Pons (tissue), 1 donor: ENCODE measurements at places on chromosomes 2 and 18.

- no peak for DNase-seq
These were observed 93.8 kb downstream of the FIGN start for GRCh38 chr2:163641986-163642385.

GRCh38 chr2:192043216-192043870 is 151.4 kb downstream of the TMEFF2 start:
- DNase-seq = no peak

DNA sequence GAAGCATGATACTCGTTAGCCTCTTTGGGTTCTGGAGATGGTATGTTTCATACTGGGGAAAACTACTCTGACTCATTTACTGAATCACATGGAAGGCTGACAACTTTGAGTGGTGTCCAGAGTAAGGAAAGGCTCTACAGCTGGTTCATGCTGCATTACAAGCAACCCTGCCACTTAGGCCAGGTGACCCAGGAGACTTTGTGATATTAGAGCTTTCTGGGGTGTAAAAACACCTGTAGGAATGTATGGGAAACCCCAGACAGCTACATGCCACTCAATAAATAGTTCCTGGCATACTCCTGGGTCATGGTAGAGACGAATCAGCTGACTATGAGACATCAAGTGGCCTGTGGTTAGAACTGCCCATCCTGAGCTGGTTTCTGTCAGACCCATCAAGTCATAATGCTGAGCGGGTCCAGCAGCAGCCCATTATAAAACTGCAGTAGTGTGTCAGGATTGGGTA is 21.3 kb upstream of the TCF7L1 start:
- DNase-seq = no peak

- no peak for DNase-seq
These were observed 728 bp downstream of the AUP1 start for GRCh38 chr2:74528600-74529356.

GRCh38 chr2:47810850-47811249 is 27.9 kb downstream of the MSH6 start:
- no peak for DNase-seq

DNA sequence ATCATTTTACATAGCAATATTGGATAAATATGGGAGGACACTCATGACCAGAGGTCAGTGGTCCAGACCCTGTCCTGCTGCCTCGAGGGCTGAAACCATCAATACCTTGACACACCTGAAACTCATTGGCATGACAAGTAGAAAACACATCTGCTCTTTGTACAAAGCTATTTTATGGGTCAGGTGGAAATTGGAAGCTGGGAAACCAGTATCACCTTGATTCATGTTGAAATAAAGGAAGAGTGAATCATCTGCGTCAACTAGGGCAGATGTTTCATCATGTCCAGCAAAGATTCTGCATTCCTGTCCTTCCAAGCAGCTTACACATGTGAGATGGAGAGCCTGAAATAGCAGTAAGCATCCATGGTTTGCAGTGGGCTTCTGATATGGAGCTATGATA is 80.0 kb upstream of the ERBB4 start:
- no peak for DNase-seq

DNA sequence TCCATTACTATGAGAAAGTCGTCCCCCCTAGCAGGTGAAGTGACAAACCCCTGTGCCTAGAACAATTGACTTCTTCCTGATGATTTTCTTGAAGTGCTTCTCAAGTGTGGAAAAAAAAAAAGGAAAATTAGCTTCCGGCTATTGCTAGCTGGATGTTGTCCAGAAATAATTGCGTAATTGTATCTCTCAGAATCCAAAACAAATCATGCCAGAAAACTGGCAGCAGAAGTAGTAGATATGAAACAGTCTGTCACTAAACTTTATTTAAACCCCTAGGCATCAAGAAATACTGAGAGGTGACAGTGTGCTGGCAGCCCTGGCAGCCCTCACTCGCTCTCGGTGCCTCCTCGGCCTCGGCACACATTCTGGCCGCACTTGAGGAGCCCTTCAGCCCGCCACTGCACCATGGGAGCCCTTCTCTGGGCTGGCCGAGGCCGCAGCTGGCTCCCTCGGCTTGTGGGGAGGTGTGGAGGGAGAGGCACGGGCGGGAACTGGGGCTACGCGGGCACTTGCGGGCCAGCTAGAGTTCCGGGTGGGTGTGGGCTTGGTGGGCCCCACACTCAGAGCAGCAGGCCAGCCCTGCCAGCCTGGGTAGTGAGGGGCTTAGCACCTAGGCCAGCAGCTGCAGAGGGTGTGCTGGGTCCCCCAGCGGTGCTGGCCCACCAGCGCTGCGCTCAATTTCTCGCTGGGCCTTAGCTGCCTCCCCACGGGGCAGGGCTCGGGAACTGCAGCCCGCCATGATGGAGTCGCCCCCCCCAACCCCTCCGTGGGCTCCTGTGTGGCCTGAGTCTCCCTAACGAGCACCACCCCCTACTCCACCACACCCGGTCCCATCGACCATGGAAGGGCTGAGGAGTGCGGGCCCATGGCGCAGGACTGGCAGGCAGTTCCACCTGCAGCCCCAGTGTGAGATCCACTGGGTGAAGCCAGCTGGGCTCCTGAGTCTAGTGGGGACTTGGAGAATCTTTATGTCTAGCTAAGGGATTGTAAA is 80.5 kb upstream of the ABCA12 start:
- DNase-seq = no peak

DNA sequence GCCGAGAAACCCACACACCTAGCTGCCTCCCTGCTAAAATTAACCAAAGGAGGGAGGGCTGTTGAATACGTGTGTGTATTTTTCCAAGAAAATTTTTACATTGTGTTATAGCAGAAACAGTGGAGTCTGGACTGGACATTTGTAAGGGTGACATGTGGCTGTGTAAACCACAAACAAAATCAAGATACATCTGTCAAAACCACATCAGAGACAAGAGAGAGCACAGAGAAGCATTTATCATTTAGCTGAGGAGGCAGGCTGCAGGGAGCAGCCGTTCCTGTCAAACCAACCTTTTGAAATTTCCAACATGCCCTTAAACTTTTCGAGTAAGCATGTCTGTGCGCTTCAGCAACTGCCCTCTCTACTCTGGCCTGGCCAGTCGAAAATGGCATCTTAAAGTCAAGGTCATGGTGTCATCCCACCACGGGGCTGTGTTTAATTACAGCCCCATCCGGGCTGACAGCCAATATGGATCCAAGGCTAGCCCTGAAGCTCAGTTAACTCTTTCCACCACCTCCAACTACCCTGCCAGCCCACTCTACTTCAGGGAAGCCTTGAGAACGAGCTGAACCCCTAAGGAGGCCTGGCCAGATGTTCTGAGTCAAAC is 8.4 kb downstream of the BCL11A start:
- DNase-seq = no peak

GRCh38 chr2:60252581-60253150 is 300.8 kb downstream of the BCL11A start:
- DNase-seq = peak; percentile 38

DNA sequence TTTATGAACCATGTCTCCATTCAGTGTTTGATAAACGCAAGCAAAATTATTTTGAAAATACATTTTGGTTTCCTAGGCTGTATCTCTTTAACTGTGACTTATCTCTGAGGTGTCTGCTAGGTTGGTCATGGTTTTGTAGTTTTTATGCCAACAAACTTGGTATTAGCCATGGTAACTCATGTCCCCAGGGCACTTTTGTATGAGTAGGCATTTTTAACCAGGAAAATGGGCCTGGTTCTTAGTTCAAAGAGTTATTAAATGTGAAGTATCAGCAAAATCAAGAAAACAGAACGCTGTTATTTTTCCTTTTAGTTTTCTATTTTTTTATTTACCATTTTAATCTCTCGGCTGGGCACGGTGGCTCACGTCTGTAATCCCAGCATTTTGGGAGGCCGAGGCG is 179.3 kb upstream of the LHCGR start:
- DNase-seq = no peak

- DNase-seq = no peak
These were observed 232.3 kb downstream of the DYM start for GRCh38 chr18:49228187-49228586.
